Stimulated activated CD8-positive, alpha-beta memory T cell treated with anti-CD3 and anti-CD28 coated beads, Interleukin-2, amount 100 ng/mL, for 1 hour (primary cell): ENCODE measurements at places on chromosomes 11 and 22.

DNA sequence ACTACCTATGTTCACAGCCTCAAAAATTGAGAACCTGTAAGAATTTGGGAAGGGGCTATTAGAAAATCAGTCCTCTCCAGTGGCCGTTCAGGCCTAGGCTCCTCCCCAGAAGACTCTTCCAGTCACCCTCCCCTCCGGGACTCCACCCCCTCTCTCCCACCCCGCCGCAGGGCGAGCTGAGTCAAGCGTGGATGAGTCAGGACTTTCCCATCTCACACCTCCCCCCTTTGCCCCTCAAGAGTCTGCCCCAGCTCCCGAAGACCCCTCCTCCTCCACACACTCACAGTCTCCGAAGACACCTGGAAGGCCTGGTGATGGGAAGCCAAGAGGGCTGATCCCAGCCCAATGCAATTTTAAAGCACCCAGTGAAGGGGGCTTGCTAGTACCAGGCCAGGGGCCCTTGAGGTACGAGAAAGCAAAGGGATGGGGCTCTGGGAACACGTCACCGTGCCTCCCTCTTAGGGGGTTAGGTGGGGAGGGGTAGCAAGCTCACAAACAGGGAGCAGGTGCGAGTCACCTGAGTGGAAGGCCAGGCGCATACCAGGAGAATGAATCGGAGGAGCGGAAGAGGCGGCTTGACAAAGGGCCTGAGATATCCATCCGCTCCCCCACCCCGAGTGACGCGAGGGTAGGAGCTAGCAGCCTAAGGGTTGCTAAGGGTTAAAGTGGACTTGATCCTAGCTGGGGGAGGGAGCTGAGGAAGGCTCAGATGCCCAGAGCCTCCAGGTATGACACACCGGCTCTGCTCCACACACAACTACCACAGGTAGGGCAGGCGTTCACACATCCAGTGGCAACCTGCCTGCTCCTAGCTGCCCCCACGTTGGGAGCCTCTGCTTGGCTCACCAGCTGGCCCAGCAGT lies 13.6 kb downstream of the BCL9L start:
- DNase-seq: peak; percentile 64

DNA sequence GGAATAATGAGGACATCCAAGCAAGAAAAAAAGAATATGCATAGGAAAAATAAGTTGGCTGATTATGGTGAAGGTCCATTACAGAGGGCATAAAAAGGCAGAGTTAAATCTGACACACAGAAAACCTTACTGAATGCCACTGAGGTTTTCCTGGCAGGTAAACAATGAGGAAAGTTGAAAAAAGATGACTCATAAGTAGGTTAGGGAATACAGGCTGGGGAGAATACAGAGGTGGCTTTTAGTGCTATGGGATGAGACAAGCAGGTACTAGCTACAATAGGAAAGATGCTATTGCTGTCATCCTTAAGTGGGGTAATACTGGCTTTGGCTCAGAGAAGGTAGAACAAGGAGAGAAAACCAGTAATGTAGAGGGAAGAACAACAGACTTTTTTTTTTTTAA lies 44.7 kb downstream of the CSTF3 start:
- DNase-seq: no peak

DNA sequence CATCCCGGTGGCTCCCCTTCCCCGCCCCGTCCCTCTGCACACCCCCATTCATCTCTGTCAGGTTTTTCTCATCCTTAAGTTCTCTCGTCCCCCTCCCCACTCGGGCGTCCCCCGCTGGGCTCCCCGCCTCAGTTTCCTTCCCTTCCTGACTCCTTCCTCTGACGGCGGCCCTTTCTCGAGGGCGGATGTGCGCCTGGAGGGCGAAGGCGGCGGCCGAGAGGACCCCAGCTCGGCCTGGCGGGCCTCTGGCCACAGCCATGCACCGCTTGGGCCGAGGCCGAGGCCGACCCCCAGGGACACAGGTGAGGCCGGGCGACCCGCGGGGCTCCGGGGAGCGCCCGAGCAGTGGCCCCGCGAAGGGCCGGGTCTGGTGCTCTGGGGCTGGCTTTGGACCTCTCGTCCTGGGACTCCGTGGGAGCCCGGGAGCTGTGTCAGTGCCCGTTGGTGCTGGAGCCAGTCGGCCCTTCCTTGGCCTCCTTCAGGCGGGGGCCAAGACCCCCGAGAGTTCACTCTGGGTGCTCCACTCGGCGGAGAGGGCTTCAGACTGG lies 2.9 kb downstream of the PHLDB1 start:
- no peak for DNase-seq

- no peak for DNase-seq
These were observed 65.9 kb downstream of the PHF21A start for GRCh38 chr11:46055371-46055770.

DNA sequence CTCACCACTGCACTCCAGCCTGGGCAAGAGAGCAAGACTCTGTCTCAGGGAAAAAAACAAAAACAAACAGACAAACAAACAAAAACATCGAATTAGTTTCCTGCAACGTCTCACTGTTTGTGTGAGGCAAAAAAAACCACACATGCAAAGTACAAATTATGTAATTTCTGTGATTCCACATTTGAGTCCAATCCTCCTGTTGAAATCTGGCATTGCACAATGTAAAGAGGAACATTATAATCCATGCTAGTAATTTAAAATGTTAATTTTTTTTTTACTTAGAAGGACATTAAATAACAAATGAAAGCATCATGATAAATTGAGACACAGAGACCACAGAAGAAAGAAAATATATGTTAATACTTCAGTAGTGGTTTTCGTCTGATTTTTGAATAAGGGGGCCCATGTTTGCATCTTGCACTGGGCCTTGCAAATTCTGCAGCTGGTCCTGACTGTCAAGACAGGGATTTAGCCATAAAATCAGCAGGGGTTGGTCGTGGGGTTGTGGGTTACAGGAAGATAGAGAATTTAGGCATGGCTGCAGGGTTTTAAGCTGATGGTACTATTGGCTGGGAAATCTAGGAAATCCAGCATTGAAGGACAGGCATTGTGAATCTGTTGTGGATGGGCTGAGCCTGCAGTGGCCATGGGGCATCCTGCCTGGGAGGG lies 102.6 kb upstream of the ALDH3B2 start:
- no peak for DNase-seq

DNA sequence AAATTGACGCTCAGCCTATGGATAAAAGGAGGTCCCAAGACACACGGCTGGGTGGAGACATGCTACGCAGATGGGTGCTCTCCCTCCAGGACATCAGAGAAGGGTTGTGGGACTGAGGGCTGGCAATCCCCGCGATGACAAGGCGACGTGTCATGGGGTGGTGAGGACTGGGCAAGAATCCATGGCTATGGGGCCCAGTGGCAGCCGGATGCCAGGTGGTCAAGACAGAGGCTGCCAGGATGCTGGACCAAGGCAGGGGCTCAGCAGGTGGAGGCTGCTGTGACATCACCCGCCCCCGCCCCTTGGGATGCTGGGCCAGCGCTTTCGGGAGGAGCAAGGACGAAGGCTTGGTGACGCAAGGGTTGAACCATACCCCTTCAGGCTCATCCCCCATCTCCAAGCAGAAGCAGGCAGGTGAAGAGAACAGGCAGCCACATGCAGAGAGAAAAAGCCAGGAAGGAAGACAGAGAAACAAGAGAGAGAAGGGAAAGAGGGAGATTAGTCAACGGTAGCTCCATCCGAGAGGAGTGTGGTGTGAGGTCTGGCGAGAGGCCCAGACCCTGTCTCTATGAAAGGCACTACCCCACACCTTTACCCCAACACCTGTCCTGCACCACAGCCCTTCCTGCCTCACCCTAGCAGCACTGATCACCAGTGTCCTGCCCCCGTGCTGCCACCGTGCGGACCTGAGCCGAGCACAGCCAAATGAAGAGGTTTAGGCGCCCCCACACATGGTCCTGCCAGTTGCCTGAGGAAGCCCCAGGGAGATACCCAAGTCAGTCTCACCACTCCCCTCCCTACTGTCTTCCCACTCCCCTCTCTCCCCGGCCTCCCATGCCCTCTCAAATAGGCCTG lies 24.1 kb upstream of the RASL10A start:
- no peak for DNase-seq

- no peak for DNase-seq
These were observed 37.5 kb downstream of the FAM227A start for GRCh38 chr22:38618682-38619081.

GRCh38 chr11:120569861-120570260 lies 58.3 kb downstream of the GRIK4 start:
- no peak for DNase-seq

DNA sequence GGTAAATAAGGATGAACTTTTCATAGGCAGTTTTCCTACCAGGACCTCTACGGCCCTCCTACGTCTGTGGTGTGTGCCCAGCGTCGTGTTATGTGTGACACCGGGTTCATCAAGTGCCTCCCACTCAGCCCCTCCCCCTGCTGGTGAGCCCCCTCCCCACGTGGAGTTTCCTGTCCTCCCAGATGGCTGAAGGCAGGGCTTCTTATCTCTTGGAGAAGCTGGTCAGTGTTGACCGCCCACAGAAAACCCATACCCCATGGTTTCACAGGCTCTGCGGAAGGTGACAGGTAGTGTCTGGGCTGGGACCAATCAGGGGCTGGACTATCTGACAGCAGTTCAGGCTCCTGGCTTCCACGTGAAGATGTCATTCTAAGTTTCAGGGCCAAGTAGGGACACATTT lies 393.5 kb downstream of the TBC1D22A start:
- DNase-seq: no peak

DNA sequence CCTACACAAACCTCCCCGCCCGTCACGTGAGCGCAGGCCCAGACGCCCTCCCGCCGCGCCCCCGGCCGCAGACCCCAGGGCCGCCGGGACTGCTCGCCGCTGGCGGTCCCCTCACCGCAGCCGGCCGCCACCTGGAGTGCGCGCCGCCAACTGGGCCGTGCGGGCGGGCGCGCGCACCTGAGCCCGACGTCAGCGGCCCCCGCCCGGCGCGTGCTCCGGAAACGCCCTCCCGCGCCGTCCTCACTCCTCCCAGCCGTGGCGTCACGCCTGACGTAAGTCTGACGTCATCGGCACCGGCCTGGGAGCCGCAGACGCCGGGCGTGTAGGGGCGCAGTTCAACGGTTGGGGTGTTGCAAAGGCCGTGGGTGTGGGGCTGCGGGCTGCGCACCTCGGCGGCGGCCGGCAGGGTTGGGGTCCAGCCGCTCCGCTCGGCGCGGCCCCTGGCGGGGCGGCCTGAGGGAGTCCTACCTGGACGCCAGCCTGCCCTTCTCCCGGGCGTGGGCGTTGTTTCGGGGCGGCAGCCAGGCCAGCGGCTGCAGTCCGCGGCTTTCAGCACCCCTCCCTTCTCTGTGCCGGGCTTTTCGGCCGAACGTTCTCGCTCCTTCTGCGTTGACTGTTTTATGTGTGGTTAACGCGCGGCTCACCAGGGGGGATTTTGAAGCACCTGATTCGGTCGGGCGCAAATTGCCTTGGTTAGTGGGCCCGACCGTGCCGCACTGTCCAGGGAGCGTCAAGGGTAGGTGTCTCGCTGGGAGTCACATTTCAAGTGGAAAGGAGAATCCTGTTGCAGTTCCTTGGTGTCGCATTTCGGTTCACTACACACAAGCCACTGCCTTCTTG lies at the start of gene JOSD1:
JOSD1 (minus strand) TSS at position 155 of the 840 bp plus-strand sequence. CDS start 956 bp downstream, outside the sequence.
- DNase-seq: peak; percentile 97

GRCh38 chr22:38236786-38237185 lies 35.0 kb downstream of the MAFF start:
- DNase-seq: no peak

DNA sequence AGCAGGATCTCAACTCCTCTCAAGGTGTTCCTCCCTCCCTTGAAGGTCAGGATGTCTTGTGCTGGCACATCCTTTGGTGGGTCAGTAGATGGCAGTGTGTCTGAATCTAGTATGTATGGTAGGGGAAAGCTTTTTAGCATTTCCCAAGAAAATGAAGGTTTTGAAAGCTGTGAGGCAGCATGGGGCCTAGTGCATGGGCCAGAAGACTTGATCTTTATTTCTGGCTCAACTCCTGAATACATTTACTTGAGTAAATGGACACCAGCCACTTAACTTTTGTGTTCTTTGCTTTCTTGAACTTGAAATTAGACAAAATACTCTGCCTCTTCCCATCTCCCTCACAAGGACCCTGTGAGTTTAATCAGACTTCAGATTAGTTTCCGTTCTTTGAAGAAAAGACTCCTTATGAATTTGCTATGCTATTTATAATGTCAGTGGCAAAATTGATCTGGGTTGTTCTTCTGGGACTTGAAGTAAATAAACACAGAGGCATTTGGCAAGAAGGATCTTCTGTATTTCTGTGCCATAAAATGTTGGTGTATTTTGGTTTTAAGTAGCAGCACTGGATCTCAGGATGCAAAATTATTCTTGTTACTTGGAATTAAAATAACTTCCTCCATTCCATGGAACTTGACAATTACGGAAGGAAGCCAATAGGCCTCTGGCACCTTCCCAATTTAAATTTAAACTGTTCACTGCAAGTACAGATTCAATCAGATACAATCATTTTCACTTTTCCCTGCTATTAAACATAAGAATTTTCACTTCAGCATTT lies 288.8 kb downstream of the CASP12 start:
- DNase-seq: peak; percentile 9

DNA sequence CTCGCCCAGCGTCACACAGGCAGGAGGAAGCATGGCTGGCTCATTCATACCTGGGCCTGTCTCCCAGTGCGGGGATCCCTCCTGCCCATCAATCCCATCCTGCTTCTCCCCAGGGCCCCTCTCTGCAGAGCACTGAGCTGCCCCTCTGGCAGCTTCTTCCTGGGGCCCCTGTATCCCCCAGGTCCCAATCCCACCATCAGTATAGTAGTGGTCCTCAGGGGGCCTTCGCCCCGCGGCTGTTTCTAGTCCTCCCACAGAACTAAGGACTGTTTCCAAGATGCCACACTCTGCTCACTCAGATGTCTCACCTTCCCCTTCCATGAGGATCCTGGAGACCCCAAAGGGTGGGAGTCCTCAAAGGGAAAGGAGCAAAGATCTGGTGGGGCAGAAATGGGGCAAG lies 97.6 kb downstream of the PDE2A start:
- no peak for DNase-seq

DNA sequence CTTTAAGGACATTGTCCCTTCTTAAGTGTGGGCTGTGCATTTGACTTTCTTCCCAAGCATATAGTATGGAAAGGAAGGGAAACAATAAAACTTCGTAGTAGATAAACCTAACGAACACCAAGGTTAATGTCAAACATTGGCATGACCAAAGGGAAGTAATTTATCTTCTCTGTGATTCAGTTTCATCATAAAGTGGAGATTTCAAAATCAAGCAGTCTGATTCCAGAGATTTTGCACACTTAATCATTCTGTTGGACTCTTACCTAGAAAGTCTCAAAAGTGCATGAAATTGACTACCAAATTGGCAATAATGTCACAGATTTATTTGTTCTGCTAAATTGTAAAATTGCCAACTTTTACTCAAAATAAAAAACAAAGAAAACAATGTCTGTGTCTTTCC lies 559.7 kb downstream of the JRKL start:
- no peak for DNase-seq

DNA sequence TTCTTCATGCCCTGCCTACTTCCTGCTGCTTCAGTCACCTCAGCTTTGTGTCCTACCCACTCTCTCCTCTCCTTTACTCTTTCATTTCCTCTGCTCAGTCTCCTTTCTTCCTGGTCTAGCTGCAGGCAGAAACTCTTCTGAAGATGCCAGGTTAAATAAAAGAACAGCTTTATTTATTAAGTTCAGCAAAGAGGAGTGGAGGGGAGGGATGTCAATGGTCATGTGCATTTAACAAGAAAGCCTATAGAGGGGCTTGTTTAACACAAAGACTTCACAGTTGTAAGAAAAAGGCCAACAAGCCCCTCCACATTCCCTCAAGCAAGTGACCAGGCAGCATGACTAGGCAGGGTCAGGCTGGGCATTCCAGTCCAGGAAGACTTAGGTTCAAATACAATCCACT lies 609.2 kb downstream of the INSC start:
- no peak for DNase-seq

- DNase-seq: no peak
These were observed 2285.3 kb downstream of the LRRC4C start for GRCh38 chr11:39174196-39174595.

GRCh38 chr11:2348986-2349385 lies 28.1 kb upstream of the CD81 start:
- DNase-seq: no peak

- no peak for DNase-seq
These were observed 897.3 kb downstream of the METTL15 start for GRCh38 chr11:29005401-29005980.
